ENCODE measurements at places on chromosomes 2 and 18. TPM values are rescaled to one million over a fixed set of nuclear protein-coding genes. Genes with fewer than 3 reads are reported as not detected.

The GALNT5 gene
- total RNA-seq: 3.1 TPM

The NEU4 gene
- not detected for total RNA-seq

DNA sequence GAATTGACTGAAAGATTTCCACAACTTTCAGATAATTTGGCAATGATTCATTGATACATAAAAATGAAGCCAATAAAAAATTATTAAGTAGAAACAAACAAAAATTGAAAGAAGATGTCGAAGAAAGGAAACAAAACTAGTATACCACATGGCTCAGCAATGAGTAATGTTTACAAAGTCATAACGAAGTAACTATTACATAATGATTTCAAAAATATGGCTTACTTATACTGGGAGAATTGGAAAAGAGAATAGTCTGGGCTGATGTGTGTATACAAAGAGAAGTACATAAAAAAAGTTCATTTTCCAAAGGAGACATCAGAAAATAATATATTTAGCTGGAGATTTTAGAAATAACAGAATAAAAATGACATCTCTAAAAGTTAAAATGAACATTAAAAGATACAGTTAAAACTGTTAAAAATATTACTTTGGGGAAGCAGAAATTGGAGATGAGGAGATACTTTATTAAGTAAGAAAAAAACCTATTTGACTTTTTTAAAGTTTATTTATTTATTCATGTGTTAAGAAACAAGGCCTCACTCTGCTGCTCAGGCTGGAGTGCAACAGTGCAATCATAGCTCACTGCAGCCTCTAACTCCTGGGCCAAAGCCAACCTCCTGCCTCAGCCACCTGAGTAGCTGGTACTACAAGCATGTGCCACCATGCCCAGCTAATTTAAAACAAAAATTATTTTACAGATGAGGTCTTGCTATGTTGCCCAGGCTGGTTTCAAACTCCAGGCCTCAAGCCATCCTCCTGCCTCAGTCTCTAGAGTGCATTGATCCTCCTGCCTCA, 409.7 kb upstream of the PIK3C3 start:
- no peak for DNase-seq

DNA sequence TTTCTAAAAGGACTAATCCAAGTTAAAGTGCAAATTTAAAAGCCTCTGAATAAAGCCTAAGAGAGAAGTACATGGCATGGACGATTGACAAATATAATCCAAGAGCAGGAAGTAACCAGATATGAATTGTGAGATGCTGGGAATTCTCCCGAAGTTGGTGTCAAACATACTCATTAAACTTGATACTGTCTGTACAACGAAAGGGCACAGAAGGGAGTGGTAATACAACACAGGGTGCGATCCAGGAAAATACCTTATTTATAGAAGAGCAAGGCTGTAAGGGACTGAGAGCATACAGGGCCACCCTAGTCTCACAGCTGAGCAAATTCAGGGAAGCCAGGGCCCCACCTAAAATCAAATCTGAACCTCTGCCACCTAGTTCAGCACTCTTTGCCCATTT, 41.6 kb downstream of the SEMA4F start:
- no peak for DNase-seq

GRCh38 chr2:128196026-128196425, 105.0 kb downstream of the UGGT1 start:
- DNase-seq: no peak

DNA sequence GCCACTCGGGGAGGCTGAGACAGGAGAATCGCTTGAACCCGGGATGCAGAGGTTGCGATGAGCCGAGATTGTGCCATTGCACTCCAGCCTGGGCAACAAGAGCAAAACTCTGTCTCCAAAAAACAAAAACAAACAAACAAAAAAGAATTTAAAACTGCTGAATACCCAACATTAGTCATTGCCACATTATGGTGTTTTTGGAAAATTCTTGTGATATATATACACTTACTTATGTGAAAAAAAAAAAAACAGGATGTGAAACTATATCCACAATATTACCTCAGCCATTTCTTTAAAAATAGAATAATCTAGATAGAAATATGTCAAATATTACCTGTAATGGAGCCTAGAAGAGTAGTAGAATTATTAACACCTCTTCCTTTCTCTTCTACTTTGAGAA, 288.3 kb upstream of the FN1 start:
- no peak for DNase-seq

GRCh38 chr2:230161184-230161583, 58.6 kb downstream of the SP110 start:
- DNase-seq: no peak

- DNase-seq: no peak
These were observed 97.8 kb upstream of the NPAS2 start for GRCh38 chr2:100722125-100722524.

All from MG63 (cell line).